ENCODE measurements at places on chromosomes 16 and 17.

DNA sequence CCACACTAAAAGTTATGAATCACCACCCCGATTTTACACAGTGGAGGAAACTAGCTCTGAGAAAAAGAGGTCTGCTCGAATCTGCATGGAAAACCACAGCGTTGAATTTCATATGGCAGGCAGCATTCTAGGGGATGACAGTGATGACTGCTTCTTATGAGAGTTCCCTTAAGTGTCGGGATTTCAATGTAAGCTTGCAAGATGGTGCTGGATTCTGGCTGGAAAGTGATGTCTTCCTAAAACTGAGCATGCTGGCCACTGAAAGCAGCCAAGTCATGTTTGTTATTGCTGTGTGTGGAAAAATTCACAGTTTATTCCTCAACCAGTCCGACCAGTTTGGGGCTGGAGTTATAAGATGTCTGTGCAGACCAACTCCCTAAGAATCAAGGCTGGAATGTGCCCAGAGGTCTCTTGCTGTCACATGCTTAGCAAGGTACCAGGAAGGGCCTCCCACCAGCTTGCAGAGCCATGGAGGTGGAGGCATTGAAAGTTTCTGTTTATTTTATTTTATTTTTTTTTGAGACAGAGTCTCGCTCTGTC, 37.2 kb upstream of the GAN start:
- no peak for DNase-seq

- no peak for DNase-seq
Measured at GRCh38 chr17:21291862-21292261, 7.4 kb downstream of the MAP2K3 start.

- no peak for DNase-seq
Measured at GRCh38 chr16:35575432-35575821, 2116.0 kb downstream of the TP53TG3F start.

DNA sequence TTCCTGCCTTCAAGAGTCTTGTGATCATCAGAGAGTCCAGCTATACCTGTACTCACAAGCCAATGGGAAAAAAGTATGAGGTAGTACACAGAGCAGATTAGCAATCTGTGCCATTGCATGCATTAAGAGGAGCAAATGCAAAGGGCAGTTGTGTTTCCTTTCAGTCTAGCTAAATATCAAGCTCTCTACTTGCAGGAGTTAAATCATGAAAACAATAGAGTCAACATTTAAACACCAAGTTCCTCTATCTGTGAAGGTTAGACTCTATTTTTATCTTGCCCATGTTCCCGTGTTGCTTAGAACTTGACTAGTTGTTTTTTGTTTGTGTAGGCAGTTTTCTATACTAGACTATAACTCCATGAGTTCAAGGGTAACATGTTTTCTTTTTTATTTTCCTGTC, 4.7 kb upstream of the FAM20A start:
- no peak for DNase-seq

DNA sequence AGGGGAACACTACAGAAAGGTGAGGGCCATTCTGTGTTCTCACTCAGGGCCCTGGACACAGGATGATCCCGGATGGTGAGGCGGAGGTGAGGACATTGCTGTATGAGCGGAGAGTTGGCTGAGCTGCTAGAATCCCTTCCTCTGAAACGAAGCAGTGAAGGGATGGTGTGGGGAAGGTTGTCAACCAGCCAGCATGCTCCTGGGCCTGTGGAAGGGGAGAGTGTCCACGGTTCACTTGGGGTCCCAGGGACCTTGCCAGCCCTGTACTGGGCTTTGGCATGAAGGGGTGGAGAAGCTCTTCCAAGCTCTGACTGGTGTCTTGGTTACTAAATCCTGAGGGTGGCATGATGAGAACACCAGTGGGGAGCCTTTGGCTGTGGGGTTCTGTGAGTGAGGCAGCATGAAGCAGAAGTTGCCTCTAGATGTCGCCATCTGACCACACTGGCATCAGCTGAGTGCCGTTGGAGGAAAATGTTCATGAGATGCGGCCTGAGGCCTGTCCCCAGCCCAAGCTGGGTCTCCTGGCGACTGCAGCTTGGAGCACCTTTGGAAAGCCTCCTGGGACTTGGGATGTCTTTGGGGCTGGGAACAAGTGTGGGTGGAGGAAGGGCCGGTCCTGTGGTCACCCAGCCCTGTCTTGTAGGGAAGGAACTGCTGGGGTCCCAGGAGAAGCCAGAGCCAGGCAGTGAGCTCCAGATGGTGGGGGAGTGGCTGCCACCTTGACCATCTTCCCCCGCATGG, 14.8 kb downstream of the PDP2 start:
- DNase-seq: peak; percentile 15

DNA sequence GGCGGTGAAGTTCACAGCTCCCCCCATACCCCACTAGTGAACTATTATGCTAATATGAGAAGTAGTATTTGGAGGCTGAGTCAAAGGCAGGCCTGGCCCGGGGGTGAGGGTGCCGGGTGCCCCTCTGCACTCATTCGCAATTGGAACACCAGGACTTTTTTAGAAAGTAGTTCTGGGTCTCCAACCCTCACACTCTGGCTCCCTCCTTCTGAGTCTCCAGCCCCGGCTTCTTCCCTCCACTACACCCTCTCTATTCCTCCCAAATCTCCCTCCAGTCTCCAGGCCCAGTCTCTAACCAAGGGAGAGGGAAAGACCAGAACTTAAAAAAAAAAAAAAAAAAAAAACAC, 11.3 kb upstream of the HOXB2 start:
- DNase-seq: no peak

DNA sequence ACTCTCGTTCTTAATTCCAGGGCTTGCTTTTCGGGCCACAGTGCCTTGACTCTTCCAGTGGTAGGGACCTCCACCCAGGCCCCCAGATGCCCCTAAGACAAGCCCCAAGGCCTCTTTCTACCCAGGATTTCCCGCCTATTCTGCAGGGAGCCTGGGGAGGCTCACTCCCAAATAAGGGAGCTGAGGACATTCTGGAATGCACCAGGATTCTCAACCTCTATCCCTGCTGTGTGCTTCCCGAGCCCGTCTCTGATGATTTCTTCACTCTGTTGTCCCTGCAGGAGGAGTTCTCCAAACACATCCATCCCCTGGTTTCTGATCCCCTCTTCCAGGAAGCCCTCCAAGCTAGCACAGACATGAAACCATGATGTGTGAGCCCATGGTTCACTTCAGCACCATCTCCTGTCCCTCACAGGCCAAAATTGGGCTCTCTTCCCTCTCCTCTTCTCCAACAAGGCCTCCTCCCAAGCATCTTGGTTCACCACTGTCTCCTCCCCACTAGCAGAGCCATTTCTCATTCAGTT, 255.9 kb downstream of the KATNIP start:
- no peak for DNase-seq

DNA sequence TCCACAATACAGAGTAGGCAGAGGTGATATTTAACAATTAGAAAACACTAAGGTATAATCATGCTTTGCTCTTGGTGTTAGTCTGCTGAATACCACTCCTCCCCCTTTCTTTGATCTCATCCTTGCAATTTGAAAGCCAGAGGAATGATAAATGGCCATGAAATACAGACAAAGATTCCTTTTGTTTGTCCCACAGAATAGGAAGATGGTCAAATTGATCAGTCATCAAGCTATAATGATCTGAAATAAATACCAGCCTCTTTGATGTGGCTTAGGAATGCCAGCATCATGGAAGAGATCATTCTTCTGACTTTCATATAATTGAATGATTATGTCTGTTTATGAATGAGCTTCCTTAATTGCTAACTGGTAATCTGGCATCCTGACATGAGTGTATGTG, 1541.7 kb upstream of the CDH8 start:
- no peak for DNase-seq

- no peak for DNase-seq
Measured at GRCh38 chr16:15425861-15426260, 8.5 kb upstream of the BMERB1 start.

GRCh38 chr17:64331366-64331765, 59.3 kb downstream of the PECAM1 start:
- no peak for DNase-seq

DNA sequence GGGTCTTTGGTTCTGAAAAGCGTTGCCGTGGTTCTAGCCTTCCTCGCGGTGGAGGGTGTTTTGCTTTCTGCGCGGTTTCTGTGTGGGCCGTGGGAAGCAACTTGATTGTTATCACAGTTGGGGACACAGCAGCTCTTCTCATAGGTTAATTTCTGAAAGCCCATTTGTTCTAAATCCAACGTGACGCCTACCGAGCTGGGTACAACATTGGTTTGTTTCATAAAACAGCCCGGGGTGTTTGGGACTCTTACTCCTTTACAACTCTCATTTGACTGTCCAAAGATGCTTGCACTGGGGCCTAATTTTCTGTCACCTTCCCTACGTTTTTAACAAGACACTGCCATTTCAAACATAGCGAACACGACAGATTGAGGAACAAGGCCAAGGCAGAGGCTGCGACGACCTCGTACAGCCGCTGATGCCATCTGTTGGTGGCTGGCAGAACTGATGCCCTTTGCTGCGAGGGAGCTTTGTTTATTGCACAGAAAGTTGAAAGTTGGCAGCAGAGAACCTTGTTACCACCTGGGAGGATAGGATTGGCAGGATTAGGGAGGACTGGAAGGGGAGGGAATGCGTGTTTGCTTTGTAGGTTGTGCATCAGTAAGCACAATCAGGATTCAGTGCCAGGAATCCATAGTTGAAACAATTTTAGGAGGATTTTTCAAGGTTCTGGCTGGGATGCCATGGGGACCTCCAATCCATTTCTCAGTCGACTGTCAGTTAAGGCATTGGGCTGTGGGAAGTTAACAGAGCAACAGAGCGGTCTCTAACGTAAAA, 98.3 kb downstream of the PITPNC1 start:
- DNase-seq: peak; percentile 57

GRCh38 chr17:57471868-57472368, 215.6 kb downstream of the MSI2 start:
- DNase-seq: no peak

DNA sequence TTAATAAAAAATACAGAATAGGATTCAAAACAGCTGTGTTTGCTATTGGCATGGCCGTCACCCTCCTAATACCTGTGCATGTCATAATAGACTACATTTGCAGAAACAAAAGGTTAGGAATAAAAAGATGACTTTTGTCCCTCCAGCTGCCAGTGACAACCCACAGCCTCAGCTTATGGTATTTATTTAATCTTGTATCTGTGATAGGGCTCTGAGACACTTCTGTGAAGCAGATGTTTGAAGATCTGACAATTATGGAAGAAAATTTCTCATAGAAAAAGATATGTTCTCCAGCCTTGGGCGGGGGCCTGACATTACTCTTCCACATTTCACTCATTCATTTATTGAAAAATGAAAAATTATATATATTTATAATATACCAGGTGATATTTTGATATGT, 62.2 kb downstream of the PITPNC1 start:
- DNase-seq: no peak

DNA sequence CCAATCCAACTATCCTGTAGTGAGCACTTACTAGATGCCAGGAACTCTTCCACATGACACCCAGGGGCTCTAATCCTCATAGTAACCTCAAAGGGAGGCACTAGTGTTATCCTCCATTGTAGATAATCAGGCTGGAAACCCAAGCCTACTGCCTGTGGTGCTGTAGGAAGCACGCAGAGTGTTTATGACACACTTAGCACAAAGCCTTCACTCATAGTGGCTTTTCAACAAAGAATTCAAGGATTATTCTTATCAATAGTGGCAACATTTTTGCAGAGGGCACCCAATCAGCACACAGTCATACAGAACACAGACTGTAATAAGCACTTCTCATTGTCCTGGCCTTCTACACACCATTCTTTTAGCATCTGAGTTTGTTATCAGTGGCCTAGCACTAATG, 18.5 kb upstream of the SOX9 start:
- DNase-seq: no peak

All from caudate nucleus (tissue), 63 donors.